ENCODE measurements at places on chromosomes 2 and 18. TPM values are rescaled to one million over a fixed set of nuclear protein-coding genes. Genes with fewer than 3 reads are reported as not detected.

UGT1A10 gene
- not detected for total RNA-seq

DNA sequence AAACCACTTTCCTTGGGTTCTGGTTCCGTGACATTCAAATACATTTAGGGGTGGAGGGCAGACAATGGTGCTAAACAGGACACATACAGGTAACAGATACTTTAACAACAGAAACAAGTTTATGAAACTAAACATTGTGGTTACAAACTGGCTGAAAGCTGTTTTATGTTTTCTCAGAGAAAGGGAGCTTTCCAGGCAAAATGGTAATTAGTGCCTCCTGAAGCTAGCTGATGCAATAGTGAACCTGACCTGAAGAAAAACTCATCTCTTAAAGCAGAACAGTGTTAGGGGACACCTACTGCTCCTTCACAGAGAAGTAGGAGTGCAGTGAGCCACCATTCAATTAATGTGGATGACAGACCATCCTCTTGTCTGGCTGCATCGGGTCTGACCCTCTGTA lies 138.9 kb downstream of the CCDC148 start:
- DNase-seq, result no peak
- H3K27me3 ChIP-seq, result no peaks in the 10 kb centered on the region
- H3K27ac ChIP-seq, result no peak overlapping the region
- H3K4me1 ChIP-seq, result no peaks in the 10 kb centered on the region
- no peak overlapping the region for H3K4me3 ChIP-seq

DNA sequence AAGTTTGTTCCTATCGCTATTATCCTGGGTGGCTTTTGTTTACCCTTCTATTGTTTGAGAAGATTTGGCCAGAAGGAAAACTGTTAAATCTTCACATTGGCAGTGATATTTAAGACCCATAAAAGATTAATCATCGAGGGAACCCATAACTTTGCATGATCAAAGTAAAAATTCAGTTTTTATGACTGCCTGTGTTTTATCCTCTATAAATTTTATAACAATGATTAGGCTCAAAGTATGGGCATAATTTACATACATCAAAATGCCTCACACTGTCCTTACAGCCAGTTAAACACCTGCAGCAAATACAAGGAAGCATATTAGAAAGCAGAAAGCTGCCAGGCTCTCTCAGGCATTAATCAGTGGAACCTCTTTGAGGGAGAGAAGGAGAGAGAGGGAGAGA lies 289.1 kb downstream of the ICOS start:
- H3K27ac ChIP-seq, result no peak overlapping the region
- H3K4me3 ChIP-seq, result no peak overlapping the region
- no peak for DNase-seq
- no peaks in the 10 kb centered on the region for H3K27me3 ChIP-seq

- no peak overlapping the region for H3K27ac ChIP-seq
Measured at GRCh38 chr2:69033461-69034095, 20.6 kb downstream of the ANTXR1 start.

CCDC148 gene
- not detected for total RNA-seq

- H3K36me3 ChIP-seq, result peaks cover 23% of the 10 kb centered on the region
- H3K4me1 ChIP-seq, result peaks cover 20% of the 10 kb centered on the region
- H3K27ac ChIP-seq, result no peak overlapping the region
- peak; percentile 37 for DNase-seq
Measured at GRCh38 chr2:136113209-136113971, 4.6 kb downstream of the CXCR4 start.

GRCh38 chr2:18585526-18585925 lies 3.8 kb downstream of the NT5C1B start:
- DNase-seq, result no peak
- H3K27me3 ChIP-seq, result no peaks in the 10 kb centered on the region
- no peaks in the 10 kb centered on the region for H3K4me1 ChIP-seq
- H3K36me3 ChIP-seq, result no peaks in the 10 kb centered on the region
- H3K4me3 ChIP-seq, result no peak overlapping the region

OR6B2 gene
- total RNA-seq, result not detected

DNA sequence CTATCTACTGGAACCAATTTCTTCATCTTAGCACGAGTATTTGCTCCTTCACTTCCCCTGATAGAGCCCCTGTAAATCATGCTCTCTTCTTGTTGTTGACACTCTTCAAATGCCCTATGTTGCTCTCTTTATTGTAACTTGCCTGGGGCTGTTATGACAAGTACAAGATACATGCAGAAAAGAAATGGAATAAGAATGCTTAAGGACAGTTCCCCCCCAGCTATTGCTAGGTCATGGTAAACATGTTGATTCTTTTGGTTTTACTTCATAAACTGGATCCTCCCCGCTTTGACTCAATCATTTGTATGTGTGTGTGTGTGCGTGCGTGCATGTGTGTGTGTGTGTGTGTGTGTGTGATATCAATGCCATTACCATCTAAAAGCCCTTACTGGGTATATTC lies 368.5 kb upstream of the CNTNAP5 start:
- no peak overlapping the region for H3K27ac ChIP-seq
- H3K27me3 ChIP-seq, result no peaks in the 10 kb centered on the region
- no peak overlapping the region for H3K4me3 ChIP-seq
- no peaks in the 10 kb centered on the region for H3K4me1 ChIP-seq
- DNase-seq, result no peak

- H3K4me1 ChIP-seq, result no peaks in the 10 kb centered on the region
- no peaks in the 10 kb centered on the region for H3K36me3 ChIP-seq
- no peak overlapping the region for H3K27ac ChIP-seq
- no peak for DNase-seq
- no peak overlapping the region for H3K4me3 ChIP-seq
Measured at GRCh38 chr2:1306014-1306686, 107.1 kb upstream of the TPO start.

EMX1 gene
- total RNA-seq, result not detected

- DNase-seq, result no peak
- H3K27ac ChIP-seq, result no peak overlapping the region
- no peaks in the 10 kb centered on the region for H3K36me3 ChIP-seq
- H3K27me3 ChIP-seq, result no peaks in the 10 kb centered on the region
- peaks cover 12% of the 10 kb centered on the region for H3K4me1 ChIP-seq
Measured at GRCh38 chr18:45658756-45659155, 43.5 kb downstream of the SLC14A2 start.

GRCh38 chr2:80141007-80141726 lies 163.4 kb downstream of the LRRTM1 start:
- no peak for DNase-seq
- H3K27me3 ChIP-seq, result no peaks in the 10 kb centered on the region
- H3K4me1 ChIP-seq, result no peaks in the 10 kb centered on the region
- H3K27ac ChIP-seq, result no peak overlapping the region
- no peak overlapping the region for H3K4me3 ChIP-seq
- H3K36me3 ChIP-seq, result no peaks in the 10 kb centered on the region

DNA sequence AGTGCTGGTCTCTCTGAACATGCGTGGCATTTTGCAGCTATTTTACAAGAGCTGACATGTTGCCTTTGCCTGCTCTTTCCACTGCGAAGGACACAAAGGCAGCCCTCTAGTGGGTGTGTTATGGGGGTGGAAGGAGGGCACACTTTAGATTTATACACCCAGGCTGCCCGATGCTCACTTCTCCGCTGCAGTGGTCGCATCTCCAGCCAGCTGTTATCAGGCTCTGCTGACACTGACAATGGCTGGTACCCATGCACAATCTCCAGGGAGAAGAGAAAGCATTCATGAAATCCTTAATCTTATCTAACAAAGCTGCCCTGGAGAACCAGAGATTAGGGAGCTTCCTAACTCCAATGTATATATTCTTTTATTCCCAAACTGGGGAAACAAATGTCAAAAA lies 113.5 kb downstream of the EPHA4 start:
- peaks cover 8% of the 10 kb centered on the region for H3K4me1 ChIP-seq
- DNase-seq, result no peak
- H3K27me3 ChIP-seq, result no peaks in the 10 kb centered on the region
- H3K27ac ChIP-seq, result no peak overlapping the region
- no peak overlapping the region for H3K4me3 ChIP-seq
- H3K36me3 ChIP-seq, result no peaks in the 10 kb centered on the region

APCDD1 gene
- total RNA-seq, result not detected

GRCh38 chr2:198456418-198456817 lies 652.0 kb downstream of the PLCL1 start:
- H3K27ac ChIP-seq, result no peak overlapping the region
- H3K4me3 ChIP-seq, result no peak overlapping the region
- no peaks in the 10 kb centered on the region for H3K27me3 ChIP-seq
- DNase-seq, result no peak

DNA sequence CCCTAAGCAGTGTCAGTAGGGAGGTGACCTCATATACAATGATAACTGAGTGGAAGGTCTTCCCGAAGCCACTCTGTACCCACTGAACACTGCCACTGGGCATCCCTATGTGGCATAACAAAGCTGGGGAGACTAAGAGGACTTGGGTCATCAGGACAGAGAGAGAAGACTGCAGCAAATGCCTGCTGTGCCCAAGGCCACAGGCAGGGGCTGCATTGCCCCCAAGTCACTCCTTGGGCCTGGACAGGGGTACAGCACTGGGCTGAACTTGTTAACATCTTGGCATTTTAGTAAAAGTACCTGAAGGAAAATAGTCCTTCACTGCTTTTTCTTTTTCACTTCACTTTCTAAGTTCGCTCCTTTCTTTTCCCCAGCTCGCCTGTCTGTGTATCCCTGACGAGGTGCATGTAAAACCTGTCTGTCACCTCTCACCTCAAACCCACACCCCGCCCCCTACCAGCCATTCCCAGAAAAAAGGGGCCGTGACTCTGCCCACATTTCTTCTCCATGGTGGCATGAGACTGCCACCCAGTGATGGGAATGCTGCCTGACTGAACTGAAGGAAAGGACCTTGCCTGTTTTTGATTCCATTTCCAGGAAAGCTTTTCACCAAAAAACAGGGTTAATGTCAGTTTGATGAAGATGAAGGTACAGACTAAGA lies 62.9 kb downstream of the MTHFD2 start:
- no peak for DNase-seq
- no peak overlapping the region for H3K4me3 ChIP-seq
- H3K4me1 ChIP-seq, result no peaks in the 10 kb centered on the region
- no peaks in the 10 kb centered on the region for H3K27me3 ChIP-seq
- H3K36me3 ChIP-seq, result no peaks in the 10 kb centered on the region

FEV gene
- total RNA-seq, result not detected

DNA sequence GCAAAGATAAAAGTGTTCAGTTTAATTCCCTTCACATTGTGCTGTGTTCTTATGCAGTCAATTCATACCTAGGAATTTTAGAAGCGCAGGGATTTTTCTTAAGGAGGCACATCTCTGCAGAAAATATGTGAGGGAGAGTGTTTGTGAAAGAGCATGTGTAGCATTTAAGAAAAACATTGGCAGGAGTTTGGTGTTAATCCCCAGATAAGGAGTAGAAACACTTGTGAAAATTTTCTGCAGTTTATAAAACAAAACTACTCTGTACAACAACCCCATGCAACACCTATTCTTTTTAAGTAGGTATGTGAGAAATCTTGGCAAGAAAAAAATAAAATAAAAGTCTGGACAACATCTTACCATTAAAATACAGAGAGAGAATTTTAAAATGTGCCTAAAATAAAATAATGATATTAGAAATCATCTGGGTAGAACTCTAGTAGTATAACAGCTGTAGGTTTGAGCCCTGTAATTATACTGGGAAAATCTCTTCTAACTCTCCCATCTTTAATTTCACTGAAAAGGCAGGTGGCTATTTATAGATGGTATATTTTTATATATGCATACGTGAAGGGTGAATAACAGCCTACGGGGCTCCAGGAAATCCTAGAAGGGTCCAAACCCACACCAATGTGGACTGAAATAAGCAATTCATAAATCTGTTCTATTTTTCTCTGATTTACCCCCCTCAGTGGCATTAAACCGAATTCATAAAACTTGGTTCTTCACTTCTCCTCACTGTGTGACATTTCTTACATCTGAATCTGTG lies 6.6 kb downstream of the FZD7 start:
- peaks cover 3% of the 10 kb centered on the region for H3K4me1 ChIP-seq
- no peak overlapping the region for H3K27ac ChIP-seq
- DNase-seq, result no peak

DNA sequence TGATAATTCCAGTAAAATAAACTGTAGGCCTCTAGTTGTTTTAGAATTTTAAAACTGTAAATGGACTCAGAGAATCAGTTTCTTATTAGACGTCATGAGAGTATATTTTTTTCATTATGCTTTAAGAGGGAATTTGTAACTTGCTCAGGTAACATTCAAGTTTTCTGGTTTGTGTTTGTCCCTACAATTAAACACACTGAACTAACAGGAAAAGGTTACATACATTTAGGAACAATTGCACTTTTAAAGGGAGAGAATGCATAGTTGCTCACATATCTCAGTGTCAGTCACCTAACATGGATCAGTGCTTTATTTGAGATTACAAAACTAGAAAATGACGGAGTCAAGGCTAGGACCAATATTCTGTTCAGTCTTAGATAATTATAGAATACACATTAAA lies 3.1 kb downstream of the COL3A1 start:
- no peaks in the 10 kb centered on the region for H3K36me3 ChIP-seq
- no peaks in the 10 kb centered on the region for H3K27me3 ChIP-seq
- H3K4me1 ChIP-seq, result no peaks in the 10 kb centered on the region
- H3K4me3 ChIP-seq, result no peak overlapping the region
- DNase-seq, result no peak

- no peak overlapping the region for H3K27ac ChIP-seq
- no peaks in the 10 kb centered on the region for H3K27me3 ChIP-seq
- H3K4me1 ChIP-seq, result no peaks in the 10 kb centered on the region
- no peaks in the 10 kb centered on the region for H3K36me3 ChIP-seq
Measured at GRCh38 chr2:129901754-129902415, 77.6 kb upstream of the RAB6C start.

- H3K4me3 ChIP-seq, result peak within 1 kb of the TSS; percentile 4
- H3K4me1 ChIP-seq, result no peaks in the 10 kb centered on the region
- peak; percentile 35 for DNase-seq
- H3K36me3 ChIP-seq, result no peaks in the 10 kb centered on the region
- no peaks in the 10 kb centered on the region for H3K27me3 ChIP-seq
Measured at GRCh38 chr2:224401641-224402342, at the start of gene FAM124B. FAM124B (minus strand) TSS chr2:224402107; CDS start chr2:224401768, 339 bp downstream.

DNA sequence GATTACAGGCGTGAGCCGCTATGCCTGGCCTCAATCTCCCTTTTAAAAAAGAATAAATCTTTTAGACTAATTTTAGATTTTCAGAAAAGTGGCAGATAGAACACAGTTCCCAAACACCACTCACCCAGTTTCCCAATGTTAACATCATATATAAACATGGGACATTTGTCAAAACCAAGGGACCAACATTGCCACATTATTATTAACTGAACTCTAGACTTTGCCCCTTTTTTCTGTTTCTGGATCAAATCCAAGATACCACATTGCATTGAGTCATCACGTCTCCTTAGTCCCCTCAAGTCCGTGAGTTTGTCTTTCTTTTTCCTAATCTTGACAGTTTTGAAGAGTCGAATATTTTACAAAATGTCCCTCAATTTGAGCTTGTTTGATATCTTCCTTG lies 2.4 kb downstream of the C2orf42 start:
- no peak overlapping the region for H3K27ac ChIP-seq
- no peak overlapping the region for H3K4me3 ChIP-seq
- no peaks in the 10 kb centered on the region for H3K27me3 ChIP-seq
- peaks cover 8% of the 10 kb centered on the region for H3K4me1 ChIP-seq

GNLY gene
- total RNA-seq, result 108 TPM

DUSP19 gene
- total RNA-seq, result 1.2 TPM

SPDYA gene
- total RNA-seq, result 9.8 TPM

TCF23 gene
- total RNA-seq, result not detected
